ENCODE measurements at places on chromosomes 11 and 22.

GRCh38 chr22:43118024-43118849, 7.7 kb downstream of the BIK start:
- DNase-seq, result no peak

GRCh38 chr11:126403658-126404057, 48.2 kb downstream of the ST3GAL4 start:
- DNase-seq, result no peak

GRCh38 chr11:27319072-27319471, 43.9 kb downstream of the CCDC34 start:
- no peak for DNase-seq

- no peak for DNase-seq
Observed at GRCh38 chr11:37451903-37452302, 853.9 kb upstream of the RAG2 start.

DNA sequence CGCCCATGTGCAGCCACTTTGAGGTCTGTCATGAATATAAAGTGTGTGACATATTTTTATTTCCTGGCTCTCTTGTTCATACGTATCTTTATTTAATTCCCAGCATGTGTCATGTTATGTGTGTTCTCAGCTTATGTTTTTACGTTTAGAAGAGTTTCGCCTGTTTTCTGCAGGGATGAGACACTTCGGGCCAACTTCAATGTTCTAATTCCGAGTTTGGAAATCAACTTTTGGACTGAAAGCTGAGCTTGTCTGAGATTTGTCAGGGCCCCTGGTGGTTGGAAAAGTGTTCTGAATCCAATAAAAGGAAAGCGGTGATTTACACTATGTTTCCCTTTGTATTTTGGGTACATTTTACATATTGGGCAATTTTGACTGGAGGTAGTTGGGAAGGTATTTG, 810.7 kb downstream of the TBC1D22A start:
- no peak for DNase-seq

Measured in activated CD8-positive, alpha-beta memory T cell treated with anti-CD3 and anti-CD28 coated beads for 1 hour (primary cell).